ENCODE measurements at places on chromosomes 13 and 19.

GRCh38 chr13:113401452-113402415 lies 37.8 kb upstream of the GRTP1 start:
- no peak for DNase-seq

GRCh38 chr19:18603958-18604819 lies 2.4 kb downstream of the CRLF1 start:
- no peak for DNase-seq

DNA sequence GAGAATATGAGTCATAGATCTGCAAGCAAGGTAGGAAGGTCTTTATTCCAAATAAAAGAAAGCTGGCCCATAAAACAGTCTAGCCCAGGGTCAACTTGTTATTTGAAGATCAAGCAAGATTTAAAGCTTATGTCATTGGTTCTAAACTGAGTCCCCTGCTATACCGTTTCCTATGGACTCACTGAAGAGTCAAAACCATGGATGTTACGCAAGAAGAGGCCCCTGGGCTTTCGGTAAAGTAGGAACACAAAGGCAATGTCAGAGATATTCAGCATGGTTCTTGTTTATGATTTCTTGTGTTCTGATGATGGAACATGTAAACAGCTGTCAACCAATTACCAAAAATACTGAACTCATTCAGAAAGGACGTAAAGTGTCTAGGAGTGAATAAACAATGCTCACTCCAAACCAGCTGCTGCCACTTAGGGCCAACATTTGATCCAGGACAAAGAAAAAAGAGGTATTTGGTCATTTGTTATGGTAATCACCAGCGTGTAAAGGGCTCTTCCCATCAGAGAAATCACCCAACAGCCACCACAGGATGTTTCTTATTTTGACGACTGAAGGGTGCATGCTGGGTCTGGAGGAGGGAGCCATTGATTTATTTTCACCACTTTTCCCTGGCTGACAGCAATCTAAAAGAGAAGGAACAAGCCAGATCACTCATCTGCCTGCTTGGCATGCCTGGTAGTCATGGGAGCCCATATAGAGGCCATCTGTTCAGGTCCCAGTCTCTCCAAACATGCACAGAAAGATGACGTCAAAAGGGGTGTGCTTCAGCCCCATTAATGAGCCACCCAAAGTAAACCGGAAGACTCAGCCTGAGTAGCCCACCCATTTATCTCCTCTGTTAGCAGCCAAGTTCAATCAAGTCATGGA lies 68.3 kb downstream of the FGF14 start:
- no peak for DNase-seq

GRCh38 chr19:29431332-29431731 lies 94.5 kb upstream of the VSTM2B start:
- DNase-seq: no peak
